ENCODE measurements at places on chromosomes 1 and 21.

- DNase-seq = no peak
Measured at GRCh38 chr1:26811708-26812107, 14.8 kb upstream of the ZDHHC18 start.

GRCh38 chr1:12415038-12415466, 185.2 kb downstream of the VPS13D start:
- no peak for DNase-seq

DNA sequence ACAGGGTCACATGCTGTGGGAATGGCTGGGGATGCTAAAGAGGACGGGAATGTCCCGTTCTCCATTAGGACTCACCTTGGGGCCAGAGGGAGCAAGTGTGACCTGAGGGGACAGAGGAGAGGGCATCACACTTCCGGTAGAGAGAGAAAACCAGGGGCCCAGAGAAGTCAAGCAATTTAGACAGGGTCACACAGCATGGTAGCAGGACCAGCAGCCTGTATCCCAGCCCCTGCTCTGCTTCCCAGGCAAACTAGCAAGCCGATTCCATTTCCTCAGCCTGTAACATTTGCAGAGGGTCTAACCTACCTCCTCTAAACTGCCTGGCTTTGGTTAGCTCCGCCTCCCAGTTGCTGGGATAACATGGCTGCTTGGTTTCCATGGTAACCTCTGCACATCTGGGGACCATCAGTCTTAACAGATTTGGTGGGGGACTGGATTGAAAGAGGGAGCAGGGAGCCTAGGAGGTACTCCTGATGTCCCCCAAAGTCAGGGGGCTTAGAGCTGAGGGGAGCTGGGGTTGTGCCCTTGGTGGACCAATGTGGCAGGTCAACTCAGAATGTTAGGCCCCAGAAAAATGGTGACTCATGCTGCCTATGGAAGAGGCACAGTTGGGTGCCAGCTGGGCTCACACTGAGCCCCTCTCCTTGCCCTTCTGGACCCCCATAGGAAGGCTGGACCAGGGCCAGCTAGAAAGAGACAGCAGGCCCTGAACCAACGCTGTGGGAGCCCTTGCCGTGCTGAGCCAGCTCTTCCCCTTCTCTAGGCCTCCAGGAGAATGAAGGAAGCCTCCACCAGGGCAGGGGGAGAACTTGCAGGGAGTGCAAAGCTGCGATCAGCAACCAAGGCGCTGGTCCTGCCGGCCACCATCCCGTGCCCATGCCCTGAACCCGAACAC, 9.5 kb downstream of the COL16A1 start:
- DNase-seq = no peak

DNA sequence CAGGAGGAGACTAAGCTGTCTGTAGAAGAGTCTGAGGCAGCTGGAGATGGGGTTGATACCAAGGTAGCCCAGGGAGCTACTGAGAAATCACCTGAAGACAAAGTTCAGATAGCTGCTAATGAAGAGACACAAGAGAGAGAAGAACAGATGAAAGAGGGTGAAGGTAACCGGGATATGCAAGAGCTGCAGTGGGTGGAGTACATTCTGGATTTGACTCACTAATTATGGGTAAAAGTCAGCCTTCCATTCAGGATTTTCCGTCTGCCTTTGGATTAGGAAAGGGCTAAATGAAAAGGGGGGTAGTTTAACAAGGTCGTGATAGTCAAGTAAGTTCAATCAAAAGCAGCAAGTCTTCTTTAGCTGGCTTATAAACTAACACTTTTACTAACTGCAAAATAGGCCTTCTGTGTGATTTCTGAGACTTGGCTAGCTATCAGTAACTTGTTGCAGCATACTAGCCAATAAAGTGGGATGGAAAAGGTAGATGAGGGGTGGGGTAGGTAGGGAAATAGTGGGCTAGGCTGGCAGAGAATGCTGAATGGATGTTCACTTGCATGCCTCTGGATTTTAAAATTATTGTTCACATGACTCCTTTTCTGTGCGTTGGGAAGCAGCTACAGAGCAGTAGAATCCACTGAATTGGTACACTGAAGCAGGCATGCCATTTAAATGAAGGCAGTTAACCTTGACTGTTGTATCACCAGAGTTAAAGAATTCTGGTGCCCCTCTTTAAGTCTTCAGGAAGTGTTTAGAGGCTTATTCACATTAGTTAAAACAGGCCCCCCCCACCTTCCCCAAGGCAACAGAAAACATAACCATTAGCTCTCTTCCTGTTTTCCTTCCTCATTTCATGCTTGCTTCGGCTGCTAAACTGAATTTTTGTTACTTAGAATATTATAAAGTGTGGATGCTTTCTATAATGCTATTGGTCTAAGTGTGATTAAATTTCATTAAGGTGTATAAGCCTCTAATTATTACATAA, 15.4 kb downstream of the CCDC17 start:
- no peak for DNase-seq

- no peak for DNase-seq
Measured at GRCh38 chr1:4752059-4752458, 97.7 kb downstream of the AJAP1 start.

GRCh38 chr1:179083533-179083932, 1.7 kb downstream of the TOR3A start:
- DNase-seq = peak; percentile 38

DNA sequence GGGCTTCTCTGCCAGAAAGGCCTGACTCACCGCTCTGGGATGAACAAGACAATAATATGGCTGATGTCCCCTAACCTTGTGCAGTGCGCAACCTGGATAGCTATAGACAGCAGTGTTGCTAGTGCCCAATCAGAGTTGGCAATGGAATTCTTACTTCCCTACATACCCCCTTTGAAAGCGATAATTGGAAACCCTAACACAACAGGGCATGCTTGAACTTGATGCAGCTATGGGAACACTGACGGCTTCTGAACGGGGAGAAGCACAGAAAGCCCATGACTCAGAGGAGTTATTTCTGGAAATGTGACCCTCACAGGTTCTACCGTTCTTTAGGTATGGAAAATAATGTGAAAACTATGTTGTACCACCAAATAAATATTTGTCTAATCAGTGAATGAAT, 200.6 kb downstream of the TRABD2B start:
- DNase-seq = no peak

- no peak for DNase-seq
Measured at GRCh38 chr1:231727171-231727570, 100.6 kb downstream of the DISC1 start.

- no peak for DNase-seq
Measured at GRCh38 chr1:179952186-179952585, 2.4 kb upstream of the CEP350 start.

- no peak for DNase-seq
Measured at GRCh38 chr1:103783944-103784377, 34.3 kb downstream of the AMY1C start.

DNA sequence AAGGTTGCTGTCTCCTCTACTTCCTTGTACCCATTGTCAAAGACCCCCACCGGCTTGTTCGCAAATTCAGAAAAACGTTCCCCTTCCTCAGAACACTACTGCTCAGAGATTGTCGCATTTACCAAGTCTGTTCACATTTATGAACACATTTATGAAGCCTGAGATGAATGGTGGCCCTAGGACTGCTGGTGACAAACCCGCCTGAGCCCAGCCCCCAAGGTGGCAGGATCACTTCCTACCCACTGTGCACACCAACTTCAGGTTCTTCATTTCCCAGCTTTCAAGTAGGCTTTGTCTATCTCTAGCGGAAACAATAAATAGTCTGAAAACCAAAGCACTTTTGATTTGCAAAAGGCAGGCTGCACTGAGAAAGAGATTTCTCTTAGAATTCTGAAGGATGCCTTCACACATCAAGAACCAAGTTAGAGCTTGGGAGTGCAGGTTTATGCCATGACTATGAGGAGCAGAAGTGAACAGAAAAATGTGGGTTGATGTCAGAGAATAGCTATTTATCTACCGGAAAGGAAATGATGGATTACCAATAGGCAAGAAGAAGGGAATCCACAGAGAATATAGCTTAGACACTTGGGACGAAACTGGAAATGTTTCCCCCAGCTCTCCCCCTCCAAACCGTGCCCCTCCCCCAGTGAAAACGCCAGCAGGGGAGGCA, 200.5 kb downstream of the TOMM20 start:
- no peak for DNase-seq

DNA sequence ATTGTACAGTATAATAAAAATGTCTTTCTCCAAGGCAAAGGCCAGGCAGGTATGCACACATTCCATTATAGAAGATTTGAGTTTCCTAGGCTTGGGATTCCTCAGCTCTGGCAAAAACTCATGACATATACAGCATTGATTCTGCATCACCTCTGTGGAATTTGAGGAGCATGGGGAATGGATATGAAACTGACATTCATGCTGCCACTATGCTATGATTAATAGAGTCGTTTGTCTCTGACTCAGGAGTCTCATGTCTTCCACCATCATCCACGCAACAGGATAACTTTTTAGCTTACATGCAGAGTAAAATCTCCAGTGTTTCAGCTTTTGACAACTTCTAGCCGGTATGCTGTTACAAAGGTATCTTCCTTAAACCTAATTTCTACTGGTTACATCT, 49.8 kb upstream of the ADORA3 start:
- no peak for DNase-seq

GRCh38 chr1:57118948-57119603, 153.3 kb upstream of the C8B start:
- DNase-seq = no peak

- no peak for DNase-seq
Measured at GRCh38 chr21:15276243-15276642, 211.4 kb upstream of the NRIP1 start.

- no peak for DNase-seq
Measured at GRCh38 chr1:101993710-101994109, 3.0 kb downstream of the OLFM3 start.

- no peak for DNase-seq
Measured at GRCh38 chr1:148166558-148167492, 14.7 kb upstream of the NBPF11 start.

- DNase-seq = no peak
Measured at GRCh38 chr1:79448426-79448825, 441.9 kb upstream of the ADGRL4 start.

GRCh38 chr1:203479646-203480045, 4.0 kb downstream of the PRELP start:
- DNase-seq = no peak

DNA sequence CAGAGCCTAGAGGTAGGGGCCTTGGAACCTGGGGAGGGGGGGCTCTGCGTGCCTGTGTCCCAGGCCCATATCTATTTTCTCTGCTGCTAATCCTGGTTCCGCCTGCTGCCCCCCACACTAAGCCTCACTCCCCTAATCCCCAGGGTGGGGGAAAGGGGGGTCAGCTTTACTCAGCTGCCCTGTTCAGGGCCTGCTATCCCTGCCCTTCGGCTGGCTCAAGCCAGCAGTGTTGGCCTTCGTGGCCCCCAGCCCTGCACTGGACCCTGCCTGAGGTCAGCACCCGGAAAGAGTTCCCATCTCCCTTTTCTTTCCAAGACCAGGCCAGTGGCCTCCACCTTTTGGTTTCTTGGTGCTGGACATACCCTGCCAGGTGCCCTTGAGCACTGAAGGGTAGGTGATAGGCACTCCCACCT, 8.4 kb downstream of the ZBTB7B start:
- no peak for DNase-seq

DNA sequence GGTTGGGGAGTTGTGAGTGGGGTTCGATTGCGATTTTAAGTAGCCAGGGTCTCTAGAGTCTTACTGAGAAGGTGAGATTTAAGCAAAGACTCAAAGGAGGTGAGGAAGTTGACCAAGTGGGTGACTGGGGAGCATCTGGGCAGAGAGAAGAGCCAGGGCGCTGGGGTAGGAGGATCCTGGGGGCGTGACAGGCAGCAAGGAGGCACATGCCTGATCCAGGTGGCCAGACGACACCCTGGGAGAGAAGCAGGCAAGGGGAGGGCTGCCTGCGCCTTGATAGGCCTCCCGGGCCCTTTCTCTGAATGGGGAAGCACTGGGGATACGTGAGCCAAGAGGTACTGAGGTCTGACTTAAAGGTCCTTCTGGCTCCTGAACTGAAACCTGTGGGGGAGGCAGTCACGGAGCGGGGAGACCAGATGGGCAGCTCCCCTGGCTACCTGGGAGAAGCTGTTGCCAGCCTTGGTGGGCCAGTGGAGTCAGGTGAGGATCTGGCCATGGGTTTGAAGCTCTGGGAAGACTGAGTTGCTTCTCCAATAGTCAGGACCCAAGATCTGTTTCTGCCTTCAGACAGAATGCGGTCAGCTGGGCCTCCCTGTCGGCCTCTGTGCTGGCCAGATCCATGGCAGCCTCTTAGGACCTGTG, 5.4 kb downstream of the ZBTB48 start:
- no peak for DNase-seq

GRCh38 chr1:30311749-30312148, 411.6 kb downstream of the MATN1 start:
- no peak for DNase-seq

DNA sequence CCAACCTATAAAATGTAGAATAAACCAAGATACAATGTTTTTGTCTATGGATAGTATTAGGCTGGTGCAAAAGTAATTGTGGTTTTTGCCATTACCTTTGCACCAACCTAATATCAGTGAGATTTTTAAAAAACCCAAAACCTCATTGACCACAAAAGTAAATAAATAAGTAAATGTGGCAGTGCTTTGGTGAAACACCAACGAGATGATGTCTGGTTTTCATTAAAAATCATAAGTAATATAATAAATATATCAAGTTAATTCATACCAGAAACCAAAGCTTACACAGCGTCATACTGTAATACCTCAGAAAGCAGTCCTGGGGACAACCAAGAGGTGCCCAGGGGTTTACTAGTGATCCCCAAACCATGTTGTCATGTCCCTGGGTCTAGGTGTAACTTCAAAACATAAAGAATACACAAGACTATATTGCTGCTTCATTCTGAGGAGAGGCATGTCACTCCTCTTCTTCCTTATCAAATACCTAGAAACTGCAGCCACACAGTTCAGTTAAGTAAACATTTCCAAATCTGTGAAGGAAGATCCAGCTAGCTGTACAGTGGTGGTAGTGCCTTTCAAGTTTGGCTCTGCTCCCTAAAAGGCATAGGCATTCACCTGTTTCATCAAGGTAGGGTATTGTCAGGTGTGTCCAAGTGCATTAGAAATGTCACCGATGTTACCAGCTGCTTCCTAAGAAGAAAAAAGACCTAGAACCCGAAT, 51.6 kb upstream of the ZC3H11B start:
- DNase-seq = no peak

GRCh38 chr1:115527746-115528145, 114.0 kb upstream of the VANGL1 start:
- no peak for DNase-seq

- DNase-seq = no peak
Measured at GRCh38 chr21:33993286-33994231, 78.0 kb upstream of the ATP5PO start.

DNA sequence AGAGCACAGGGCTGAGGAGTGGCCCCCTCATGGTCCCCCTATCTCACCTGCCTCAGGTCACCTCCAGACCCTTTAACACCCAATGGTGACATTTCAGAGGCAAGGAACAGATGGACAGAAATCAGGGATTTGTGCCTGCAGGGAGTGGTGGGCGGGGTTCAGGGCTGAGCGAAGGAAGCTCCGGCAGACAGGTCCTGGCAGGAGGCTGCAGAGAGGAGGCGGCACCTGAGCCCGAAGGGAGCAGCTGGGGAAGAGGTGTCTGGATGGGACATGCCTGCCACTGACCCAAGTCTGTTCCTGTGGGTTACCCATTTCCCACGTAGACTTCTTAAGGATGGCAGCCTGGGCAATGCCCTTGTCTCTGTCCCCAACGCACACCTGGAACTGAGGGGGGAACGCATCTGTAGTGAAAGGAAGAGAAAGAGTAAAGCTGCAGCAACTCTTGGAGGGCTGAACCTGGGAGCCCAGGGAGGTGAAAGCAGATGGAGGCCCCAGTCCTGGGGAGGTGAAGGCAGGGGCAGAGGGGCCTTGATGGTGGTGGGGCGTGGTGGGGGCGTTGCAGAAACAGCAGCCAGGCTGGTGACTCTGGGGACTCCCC, 61.6 kb upstream of the ADARB1 start:
- DNase-seq = no peak
